HFFc6 (cell line): ENCODE measurements at places on chromosomes 11 and 22. TPM values are rescaled to one million over a fixed set of nuclear protein-coding genes. Genes with fewer than 3 reads are reported as not detected.

GRCh38 chr11:102422817-102423712 lies 29.5 kb downstream of the TMEM123 start:
- no peak overlapping the region for H3K4me3 ChIP-seq
- H3K27ac ChIP-seq, result no peak overlapping the region
- H3K36me3 ChIP-seq, result peaks cover 16% of the 10 kb centered on the region
- no peaks in the 10 kb centered on the region for H3K27me3 ChIP-seq

TMEM126B gene
- total RNA-seq, result 42.4 to 47.8 TPM (median 44.0 TPM) in 3 replicates

- H3K4me1 ChIP-seq, result no peaks in the 10 kb centered on the region
- no peaks in the 10 kb centered on the region for H3K36me3 ChIP-seq
Measured at GRCh38 chr22:45094081-45094720, 69.5 kb upstream of the NUP50 start.

DNA sequence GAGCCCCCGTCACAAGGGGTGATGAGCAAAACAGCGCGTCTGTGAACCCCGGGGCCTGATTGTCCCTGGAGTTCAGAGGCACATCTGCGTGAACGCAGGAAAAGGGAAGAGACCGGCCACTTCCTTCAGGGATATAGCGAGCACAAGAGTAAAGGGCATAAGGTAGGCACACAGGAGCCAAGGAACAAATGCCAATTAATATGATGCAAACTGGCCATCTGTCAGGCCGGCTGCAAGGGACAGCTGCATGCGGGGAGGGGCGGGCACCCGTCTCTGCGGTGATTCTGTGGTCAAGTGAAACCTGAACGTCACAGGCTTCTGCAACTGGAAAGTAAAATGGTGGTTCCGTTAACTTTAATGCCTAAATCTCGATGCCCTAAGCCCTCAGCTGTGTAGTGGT lies 64.7 kb downstream of the TRIM29 start:
- no peak overlapping the region for H3K4me3 ChIP-seq
- peaks cover 4% of the 10 kb centered on the region for H3K4me1 ChIP-seq
- DNase-seq, result no peak
- H3K27ac ChIP-seq, result no peak overlapping the region
- peaks cover 13% of the 10 kb centered on the region for H3K27me3 ChIP-seq
- H3K36me3 ChIP-seq, result no peaks in the 10 kb centered on the region

CRYBB3 gene
- total RNA-seq, result not detected in 3 replicates
